ENCODE measurements at places on chromosomes 16 and 17.

DNA sequence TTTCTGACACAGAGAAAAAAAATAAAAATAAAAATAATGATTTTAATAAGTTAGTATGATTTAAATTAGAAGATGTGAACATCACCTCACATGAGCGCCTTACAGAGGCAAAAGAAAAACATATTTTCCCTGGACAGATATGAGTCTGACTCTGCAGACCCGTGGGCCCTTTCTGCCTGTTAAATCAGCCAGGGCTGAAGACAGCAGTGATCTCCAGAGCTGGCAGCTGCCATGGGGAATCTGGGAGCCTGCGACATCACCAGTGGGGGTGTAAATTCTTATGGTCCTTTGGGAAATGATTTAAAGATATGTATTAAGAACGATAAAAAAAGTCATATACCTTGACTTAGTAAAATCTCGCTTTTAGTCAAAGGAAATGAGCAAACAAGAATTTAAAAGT lies 65.7 kb upstream of the FOXF1 start:
- no peak for DNase-seq

DNA sequence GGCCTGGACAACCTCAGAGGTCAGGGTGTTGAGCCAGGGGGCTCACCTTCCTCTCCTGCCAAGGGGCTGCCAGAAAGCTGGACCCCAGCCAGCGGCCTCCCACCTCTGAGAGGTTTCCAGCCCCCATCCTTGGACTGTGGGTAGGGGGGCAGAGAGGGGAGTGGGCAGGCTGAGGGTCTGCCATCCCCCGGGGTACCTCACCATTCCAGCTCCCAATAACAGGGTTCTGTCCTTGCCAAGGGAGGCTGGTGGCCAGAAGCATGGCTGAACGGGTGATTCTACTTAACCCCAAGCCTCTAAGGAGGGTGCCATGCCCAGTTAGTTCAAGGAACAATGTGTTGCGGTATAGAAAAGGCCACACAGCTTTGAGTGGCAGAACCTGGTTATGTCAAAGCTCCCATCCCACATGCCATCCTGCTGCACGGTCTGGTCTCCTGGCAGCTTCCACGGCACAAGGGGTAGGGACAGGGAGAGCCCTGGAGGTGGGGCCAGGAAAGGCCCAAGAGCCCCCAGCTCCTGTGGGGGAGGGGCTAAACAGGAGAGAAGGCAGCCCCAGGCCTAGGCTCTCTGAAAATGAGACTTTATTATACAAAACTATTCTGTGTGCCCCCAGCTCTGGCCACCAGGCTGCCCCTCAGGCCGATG lies 19.8 kb downstream of the B9D1 start:
- DNase-seq = no peak

GRCh38 chr16:57727610-57728009 lies 8.0 kb upstream of the KATNB1 start:
- DNase-seq = no peak

DNA sequence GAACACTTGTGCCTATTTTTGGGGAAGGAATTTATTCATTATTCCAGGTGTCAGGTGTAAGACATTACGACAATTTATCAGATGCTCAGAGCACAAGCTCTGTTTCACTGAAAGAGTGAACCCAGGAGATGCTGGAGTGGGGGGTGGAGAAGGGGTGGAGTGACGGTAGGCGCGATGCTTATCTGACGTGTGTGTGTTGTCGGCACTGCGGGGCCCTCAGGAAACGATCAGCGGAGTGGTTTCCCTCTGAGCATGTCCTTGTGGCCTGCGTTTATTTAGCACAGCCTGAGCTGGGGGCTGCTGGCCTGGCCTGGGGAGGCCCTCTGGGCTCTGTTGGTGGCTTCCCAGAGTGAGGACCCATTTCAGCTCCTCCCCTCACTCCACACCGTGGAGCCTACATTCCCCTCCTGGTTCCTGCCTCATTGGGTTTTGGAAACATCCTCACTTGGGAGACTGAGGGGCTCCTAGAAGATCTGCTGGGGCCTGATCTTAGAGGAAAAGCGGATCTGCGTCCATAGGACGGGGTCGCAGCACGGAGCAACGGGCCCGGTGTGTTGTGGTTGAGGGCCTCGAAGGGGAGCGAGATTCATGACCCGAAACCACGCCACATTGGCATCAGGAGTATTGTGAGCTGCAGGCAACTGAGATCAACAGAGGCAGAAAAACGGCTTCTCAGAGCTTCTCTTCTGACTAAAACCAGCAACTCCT lies 19.0 kb upstream of the GNG13 start:
- no peak for DNase-seq

DNA sequence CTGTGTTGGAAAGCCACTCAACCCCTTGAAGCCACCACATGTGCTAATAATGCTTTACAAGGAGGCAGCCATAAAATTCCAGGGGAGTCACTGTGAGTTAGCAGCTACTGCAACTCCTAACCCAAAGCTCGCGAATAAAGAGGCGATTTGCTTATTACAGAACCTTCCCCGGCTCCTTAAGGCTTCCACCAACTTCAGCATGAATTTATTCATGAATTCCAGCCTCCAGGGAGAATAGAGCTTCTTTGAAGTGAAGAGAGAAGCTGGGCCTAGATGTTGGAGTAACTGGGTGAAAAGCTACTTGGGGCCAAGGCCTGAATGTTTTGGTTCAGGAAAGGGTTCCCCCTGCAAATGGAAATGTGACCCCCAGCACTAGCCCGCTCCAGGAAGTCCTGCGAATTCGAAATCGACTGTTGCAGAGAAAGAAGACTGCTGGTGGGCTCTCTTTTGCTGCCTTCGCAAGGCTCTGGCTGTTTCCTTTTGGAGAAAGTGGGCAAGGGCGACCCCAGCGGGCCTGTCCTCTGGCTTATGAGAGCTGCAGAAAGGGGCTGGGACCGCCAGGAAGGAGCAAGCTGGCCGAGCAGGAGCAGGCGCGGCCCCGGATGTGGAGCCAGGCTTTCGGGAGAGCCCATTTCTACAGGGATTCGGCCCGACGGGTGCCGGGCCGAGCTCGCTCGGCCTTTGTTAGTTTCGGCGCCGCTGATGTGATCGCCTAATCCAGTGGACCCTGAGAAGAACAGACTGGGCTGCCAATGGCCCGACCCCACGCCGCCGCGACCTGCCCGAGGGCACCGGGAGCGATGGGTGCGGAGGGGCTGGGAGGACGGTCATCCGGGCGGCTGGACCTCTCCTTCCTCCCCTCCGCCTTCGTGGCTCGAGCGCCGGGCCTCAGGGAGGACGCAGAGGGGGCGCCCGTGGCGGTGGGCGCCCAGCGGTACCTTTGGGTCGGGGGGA lies 7.6 kb downstream of the CBX8 start:
- DNase-seq = no peak

- peak; percentile 40 for DNase-seq
These were observed 597 bp downstream of the LIG3 start for GRCh38 chr17:34980681-34981537.

DNA sequence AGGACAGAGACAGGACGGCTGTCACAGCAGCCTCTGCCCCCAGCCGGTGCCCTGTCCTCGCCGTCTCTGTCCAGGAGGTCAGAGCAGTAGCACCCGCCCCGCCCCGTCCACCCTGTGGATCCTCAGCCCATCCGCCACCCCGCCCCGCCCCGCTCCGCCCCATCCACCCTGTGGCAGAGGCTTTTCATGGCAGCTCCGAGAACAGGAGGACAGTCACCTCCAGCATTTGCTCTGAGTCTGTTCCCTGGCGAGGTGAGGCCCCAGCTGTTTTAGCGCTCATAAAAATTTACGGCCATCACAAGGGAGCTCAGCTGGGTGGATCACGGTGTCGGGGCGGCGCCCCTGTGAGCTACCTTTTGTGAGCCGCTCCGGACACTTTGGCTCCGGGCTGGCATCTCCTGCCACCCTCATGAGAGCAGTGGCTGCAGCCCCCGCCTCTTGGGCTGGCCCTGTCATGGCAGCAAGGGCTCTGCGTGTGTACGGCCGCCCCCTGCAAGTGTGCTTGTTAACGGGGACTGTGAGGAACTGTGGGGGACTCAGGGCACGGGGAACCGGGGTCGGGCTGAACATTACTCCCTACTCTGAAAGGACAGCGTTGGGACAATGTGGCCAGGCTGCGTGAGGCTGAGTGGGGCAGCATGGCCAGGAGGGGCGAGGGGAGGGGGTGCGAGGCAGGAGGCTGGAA lies 32.3 kb upstream of the GNG13 start:
- no peak for DNase-seq

GRCh38 chr17:72311004-72311403 lies 190.2 kb downstream of the SOX9 start:
- no peak for DNase-seq

- DNase-seq = no peak
These were observed 8.4 kb upstream of the ALDH3A1 start for GRCh38 chr17:19756546-19756945.

DNA sequence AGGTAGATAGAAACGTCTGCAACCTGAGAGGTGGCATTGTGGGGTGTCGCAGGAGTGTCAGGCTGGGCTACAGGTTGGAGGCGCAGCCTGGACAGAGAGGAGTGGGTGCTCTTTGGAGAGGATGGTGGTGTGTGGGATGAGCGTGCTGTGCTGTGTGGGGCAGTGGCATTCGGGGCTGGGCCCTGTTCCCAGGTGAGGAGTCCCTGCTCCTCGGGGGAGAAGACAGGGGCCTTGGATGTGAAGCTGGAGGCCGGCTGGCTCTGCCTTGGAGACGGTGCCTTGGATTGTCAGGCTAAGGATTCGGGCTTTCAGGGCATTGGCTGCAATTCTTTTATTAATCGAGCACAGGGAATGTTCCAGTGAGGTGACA lies 69.3 kb downstream of the BANP start:
- DNase-seq = no peak

- peak; percentile 34 for DNase-seq
These were observed 363.5 kb downstream of the CPPED1 start for GRCh38 chr16:12440228-12440530.

DNA sequence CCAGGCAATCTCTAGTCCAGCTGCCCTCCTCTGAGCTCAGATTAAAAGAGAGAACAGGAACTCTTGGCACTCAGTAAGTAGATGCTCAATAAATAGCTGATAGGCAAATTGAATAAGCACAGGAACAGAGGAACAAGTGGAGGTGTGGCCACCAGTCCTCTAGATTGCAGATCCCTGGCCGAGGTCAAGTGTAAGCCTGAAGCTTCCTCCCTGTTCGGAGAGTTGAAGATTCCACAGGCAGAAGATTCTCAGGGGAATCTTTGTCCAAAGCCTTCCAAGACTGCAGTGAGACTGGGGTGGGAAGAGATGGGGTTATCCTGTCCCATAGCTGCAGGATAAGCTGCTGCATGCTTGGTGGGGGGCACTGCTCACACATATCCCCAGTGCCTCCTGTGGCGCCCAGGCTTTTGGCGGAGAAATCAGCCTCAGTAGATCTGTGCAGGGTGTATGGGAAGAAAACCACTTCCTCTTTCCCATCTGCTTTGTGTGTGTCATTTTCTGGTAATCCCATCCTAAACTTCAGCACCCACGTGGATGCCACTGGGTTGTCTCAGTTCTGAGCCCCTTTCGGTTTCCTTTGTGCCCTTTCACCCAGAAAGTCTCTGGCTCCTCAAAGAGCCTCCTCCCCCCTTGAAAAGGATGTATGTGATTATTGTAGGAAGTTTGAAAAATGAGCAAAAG lies 12.1 kb downstream of the CD300A start:
- DNase-seq = peak; percentile 34

DNA sequence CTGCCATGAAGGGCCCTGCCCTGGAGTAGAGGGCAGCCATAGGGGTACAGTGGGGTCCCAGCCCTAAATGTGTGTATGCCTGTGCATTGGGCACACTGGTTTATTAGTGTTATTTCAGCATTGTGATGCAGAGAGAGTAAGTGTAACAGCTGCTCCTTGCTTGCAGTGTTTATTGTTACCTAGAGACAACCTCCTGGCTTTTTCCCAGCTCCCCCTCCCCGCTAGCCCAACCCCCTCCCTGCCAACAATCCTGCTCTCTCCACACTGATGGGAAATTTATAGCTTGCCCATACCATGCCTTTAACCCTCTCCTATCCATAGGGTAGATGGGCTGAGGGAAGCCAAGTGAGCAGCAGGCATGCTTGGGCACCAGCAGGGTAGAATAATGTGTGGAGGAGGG lies 51.3 kb downstream of the NEUROD2 start:
- no peak for DNase-seq

- DNase-seq = no peak
These were observed 10.7 kb upstream of the CCL22 start for GRCh38 chr16:57347858-57348257.

DNA sequence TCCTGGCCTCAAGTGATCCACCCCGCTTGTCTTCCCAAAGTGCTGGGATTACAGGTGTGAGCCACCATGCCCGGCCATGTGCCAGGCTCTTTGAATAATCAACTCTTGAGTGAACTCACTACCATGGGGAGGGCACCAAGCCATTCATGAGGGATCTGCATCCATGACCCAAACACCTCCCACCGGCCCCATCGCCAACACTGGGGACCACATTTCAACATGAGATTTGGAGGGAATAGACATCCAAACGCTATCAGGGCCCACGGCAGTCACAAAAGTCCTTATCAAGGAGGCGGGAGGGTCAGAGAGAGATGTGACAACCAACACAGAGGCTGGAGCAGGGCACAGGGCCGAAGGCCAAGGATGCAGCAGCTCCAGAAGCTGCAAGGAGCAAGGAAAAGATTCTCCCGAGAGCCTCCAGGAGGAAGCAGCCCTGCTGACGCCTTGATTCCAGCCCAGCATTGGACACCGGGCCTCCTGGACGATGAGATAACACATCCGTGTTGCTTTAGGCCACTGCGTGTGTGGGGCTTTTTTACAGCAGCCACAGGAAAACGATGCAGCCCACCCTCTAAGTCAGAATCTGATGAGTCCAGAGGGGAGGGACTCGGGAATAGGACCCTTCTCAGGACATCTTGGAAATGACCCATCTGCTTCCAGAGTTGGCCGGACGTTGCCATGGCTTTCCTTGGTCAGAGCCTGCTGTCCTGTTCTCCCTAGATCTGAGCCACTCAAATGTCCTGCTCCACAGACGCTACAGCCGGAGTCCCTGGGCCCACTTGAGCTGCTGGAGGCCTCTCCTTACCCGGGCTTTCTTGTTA lies 47.3 kb upstream of the CMIP start:
- DNase-seq = no peak

- peak; percentile 72 for DNase-seq
These were observed 12.6 kb downstream of the KCTD2 start for GRCh38 chr17:75059369-75060345.

GRCh38 chr17:46122486-46122871 lies 70.8 kb downstream of the KANSL1 start:
- peak; percentile 63 for DNase-seq
